ENCODE measurements at places on chromosomes 13 and 19.

GRCh38 chr13:99605420-99606323, 104.4 kb downstream of the TM9SF2 start:
- DNase-seq: peak; percentile 9

DNA sequence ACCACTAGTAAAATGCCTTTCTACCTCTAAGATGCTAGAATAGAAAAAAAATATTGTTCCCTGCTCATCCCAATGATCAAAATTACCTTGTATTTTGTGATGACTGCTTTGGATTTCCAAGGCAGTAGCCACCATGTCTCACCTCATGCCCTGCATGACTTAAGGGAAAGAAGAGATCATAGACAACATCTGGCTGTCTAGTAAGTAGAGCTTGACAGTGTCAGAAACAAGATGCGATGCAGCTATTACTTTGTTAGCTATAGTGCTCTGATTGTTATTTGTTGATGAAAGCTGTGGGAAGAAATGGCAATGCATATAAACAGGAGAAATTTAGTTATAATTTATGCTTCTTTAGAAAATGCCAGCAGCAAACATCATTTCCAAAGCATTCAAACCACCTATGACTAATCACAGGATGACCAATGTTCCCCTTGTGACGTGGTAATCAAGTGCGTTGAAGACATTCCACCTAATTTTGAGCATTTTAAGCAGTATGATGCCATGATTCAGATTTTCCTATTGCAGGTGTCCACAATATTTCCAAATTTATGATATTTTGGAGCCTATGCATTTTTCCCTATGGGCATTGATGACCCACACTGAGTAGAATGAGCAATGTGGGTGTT, 308.3 kb downstream of the KCNRG start:
- DNase-seq: no peak

- peak; percentile 94 for DNase-seq
Observed at GRCh38 chr19:52397310-52398080, at the start of gene ZNF528. ZNF528 (plus strand) TSS chr19:52397849; CDS start chr19:52402014, 4,165 bp downstream.

DNA sequence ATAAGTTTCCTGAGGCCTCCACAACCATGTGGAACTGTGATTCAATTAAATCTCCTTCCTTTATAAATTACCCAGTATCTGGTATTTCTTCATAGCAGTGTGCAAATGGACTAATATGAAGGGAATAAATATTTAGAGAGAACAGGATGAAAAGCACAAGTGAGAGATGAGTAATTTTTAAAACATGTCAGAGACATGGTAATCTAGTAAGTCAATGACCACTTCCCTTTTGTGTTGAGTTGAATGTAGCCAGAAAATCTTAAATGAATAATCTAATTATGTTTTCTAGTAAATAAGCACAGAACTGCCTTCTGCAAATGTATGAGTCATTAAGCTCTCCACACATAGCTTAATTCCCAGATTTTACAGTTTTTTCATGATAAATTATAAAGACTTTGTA, 524.1 kb upstream of the SLITRK5 start:
- no peak for DNase-seq

DNA sequence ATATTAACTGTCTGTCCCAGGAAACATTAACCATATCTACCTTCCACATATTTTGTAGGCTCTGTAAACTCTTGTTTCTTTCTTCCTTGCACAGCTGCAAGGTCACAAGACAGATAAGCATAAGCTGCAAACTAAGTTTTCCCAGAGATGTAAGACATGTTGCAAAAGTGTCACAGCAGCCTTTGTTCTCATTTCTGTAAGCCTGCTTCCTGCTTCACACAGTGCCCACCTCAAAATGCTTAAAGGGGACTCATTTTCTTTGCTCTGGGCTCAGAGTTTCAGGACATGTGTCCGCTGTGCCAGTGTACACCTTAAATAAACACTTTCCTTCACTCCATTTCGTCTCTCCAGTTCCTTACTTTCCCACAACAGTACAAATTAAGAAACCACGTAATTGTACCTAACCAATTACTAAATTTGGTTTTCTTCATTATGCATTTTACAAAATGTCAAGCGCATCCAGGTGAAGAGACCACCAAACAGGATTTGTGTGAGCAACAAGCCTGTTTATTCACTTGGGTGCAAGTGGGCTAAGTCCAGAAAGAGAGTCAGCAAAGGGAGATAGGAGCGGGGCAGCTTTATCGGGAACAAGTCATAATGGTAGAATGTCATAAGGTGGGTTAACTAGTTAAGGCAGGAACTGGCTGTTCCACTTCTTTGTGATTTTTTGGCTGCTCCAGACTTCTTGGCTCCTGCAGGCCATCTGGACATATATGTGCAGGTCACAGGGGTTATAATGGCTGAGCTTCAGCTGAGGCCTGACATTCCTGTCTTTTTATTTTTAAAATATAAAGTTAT, 12.7 kb upstream of the ZNF431 start:
- DNase-seq: no peak

DNA sequence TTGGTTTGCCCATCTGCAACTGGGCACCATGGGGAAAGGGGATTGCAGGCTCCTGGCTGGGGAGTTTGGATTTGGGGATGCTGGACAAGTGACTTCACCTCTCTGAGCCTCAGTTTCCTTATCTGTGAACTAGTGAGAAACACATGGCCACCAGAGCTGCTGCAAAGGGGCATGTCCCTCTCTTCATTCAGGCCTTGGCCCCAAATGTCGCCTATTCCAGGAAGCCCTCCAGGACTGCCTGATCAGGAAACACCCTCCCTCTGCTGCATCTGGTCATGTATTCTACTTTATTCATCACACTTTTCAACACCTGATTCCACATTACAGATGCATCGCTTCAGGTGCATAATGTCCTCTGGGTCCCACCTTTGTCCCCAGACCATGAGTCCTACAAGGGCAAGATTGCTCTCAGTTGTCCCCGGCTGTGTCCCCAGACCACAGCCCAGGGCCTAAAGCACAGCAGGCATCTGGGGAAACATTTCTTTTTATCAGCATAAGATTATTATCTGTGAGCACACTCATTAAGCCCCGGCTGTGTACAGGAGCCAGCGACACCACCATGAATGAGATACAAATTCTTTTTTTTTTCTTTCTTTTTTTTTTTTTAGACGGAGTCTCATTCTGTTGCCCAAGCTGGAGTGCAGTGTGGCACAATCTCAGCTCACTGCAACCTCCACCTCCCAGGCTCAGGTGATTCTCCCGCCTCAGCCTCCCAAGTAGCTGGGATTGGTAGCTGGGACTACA, 37.5 kb downstream of the ARRDC2 start:
- DNase-seq: no peak

DNA sequence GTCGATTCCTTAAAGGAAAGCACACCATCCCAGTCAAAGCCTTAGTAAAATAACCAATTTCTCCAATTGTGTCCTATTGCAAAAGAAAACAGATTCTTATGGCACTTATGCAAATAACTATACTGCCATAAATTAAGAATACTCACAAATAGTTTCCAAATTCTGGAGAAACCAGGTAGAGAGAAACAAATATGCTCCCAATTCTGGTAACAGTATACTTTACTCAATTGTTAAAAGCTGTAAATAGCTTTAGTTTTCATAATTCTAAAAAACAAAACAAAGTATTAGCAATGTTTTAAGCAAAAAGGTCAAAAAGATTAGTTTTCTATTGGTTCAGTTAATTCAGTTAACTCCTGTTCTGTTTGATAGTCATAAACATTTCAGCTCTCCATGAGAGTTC, 18.2 kb upstream of the UBAC2 start:
- no peak for DNase-seq

GRCh38 chr13:105276571-105276970, 1258.9 kb downstream of the EFNB2 start:
- DNase-seq: no peak

DNA sequence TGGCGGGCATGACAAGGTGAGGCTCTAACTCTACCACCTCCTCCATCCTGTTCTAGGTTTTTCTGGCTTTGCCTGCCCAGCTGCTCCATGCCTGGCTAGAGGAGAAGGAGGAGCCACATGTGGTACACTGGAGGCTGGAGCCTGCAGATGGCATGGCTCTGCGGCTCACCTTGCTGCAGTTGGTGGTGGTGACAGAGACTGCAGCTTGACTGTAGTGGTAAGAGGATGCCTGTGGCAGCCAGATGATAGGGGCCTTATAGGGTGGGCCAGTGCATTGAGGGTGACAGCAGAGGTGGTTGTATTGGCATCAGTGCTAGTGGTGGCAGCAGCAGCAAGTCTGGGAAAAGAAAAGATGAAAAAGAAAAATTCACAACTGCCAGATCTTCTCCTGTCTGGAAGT, 146.2 kb downstream of the TNFRSF19 start:
- DNase-seq: no peak

DNA sequence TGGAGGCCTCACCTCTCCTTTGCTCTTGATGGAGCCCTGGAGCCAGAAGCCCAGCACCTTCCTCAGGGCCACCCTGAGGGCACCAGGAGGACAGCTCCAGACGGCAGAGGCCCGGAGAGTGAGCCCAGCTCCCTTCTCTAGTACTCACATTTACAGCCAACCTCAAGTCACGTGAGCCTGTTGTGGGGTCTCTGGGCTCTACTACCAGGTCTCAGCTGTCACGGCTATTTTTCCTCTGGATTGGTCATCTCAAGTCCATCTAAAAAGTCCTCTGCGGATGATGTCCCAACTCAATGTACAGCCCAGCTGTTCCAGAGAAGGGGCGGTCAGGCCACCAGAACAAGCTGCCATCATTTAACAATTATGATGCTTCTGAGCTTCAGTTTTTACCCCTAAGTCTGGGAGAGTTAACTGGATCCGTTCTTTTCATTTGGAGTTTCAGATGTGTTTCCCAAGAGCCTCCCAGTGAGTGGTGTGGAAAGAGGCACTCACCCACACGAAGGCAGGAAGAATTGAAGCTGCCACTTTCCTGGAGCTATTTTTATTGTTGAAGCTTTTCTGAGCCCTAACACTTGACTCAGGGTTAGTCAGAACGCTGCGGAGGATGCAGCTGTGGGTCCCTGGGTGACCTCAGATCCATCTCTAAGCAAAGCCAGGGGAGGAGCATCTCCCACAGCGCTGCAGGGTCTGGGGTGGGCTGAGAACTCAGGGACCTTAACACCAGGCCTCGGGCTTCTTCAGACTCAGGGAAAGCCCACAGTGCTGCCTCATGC, 143.5 kb upstream of the UBL3 start:
- no peak for DNase-seq

GRCh38 chr19:29858621-29859020, 46.8 kb downstream of the CCNE1 start:
- no peak for DNase-seq

DNA sequence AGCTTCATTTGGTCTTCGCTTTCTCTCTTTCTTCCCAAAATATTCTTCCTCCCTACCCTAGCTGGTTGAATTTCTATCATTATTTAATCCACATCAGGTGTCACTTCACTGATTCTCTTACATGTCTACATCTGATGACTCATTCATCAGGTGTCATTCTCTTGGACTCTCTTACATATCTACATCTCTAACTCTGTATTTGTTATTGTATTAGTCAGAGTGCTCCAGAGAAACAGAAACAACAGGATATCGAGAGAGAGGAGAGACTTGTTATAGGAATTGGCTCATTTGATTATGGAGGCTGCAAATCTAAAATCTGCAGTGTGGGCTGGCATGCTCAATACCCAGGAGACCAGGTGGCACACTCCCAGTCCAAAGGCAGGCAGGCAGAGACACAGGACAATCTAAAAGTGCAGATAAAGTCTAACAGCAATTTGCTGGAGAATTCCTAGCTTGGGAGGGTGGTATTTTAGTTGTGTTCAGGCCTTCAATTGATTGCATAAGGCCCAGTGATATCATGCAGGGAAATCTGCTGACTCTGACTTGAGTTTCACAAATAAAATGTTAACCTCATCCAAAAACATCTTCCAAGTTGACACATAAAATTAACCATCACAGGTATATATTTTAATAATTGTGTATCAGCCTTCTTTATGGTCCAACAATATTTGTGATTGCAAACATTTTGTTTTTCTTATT, 541.4 kb upstream of the SLITRK5 start:
- no peak for DNase-seq

DNA sequence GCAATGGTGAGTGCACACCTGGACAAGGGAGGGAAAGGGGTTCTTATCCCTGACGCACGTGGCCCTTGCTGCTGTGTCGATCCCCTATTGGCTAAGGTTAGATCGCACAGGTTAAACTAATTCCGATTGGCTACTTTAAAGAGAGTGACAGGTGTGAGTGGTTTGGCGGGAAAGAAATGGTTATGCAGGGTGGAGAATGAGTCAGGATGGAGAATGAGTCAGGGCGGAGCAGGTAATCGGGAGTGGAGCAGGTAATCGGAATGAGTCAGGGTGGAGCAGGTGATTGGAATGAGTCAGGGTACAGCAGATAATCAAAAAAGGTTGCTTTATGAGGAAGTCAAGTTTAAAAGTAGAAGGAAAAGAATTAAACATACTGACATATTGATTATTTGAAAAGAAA, 24.4 kb upstream of the SIAH3 start:
- no peak for DNase-seq

- DNase-seq: no peak
Observed at GRCh38 chr19:16886305-16886880, 2.4 kb upstream of the F2RL3 start.

DNA sequence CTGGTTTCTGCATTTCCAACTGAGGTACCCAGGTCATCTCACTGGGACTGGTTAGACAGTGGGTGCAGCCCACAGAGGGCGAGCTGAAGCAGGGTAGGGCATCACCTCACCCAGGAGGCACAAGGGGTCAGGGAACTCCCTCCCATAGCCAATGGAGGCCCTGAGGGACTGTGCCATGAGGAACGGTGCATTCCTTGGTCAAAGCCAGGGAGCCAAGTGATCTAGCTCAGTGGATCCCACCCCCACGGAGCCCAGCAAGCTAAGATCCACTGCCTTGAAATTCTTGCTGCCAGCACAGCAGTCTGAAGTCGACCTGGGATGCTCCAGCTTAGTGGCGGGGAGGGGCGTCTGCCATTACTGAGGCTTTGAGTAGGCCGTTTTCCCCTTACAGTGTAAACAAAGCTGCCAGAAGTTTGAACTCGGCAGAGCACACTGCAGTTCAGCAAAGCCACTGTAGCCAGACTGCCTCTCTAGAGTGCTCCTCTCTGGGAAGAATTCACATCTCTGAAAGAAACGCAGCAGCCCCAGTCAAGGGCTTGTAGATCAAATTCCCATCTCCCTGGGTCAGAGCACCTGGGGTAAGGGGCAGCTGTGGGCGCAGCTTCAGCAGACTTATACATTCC, 1386.6 kb upstream of the PCDH9 start:
- no peak for DNase-seq

DNA sequence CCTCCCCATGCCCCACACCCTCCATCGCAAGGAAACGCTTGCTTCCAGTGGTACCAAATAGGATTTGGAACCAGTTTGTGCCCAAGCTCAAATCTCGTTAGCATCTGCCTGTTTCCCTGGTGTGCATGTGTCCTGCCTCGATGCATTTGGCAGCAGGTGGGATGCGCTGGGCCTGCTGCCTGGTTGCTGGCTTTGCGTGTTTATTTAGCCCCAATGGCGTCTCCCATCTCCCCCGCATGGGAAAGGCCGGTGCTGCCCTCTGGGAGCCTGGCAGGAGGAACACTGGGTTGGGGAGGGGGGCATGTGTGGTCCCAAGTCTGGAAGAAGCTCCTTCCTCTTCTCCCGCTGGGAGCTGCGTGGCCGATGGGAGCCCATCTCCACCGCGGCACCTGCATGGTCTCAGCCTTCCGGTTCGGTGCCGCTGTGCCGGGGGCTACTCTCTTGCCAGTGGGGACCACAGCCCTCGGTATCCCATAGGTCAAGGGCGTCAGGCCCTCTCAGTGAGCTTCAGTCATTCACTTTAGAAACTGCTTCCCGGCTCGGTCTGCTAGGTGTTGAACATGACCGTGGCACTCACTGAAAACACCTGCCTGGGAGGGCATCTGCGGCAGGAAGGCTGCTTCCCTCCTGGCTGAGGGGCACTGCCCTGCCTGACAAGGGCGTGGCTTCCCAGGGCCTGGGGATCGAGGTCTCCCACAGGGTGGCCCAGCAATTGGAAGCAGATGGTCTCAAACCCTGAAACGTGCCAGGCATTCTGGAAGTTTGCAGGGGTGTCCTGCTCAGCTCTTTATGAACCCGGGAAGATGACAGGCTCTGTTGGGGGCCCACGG, 11.8 kb upstream of the F7 start:
- no peak for DNase-seq
